ENCODE measurements at places on chromosomes 1 and 21.

DNA sequence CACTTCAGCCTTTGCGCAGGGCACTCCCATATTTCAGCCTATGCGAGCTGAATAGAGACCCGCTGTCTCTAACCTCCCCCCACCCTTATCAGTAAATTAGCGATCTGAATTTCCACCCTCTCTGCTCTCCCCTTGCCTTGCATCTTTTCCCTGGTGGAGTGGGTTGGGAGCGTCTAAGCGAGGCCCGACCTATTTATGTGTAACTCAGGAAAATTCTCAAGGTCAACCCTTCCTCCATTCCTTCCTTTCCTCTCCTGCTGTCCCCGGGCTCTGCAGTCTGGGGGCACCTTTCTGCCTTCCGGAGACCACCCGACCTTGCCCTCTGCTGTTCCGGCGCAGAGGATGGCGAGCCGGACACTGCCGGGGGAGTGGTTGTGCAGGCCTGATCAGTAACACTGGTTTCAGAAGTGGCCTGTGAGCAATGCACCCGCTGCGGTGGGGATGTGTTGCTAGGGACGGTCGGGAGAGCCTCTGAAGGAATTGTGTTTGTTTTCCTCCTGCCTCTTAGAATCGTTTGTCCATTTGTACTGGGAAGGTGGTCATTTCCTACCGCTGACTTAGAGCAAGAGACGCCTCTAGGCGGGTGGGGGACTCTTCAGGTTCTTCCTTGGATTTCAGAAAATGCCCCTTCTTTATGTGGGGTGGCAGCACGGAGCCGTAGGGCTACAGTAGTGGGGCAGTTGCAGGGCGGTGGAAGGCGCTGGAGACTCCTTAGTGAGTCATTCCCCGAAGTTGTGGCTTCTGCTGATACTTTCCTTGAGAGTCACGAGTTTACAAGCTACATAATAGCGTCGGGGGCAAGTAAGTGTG lies 513 bp downstream of the MGST3 start:
- peak; percentile 87 for DNase-seq

- peak; percentile 61 for DNase-seq
Observed at GRCh38 chr1:168408539-168408865, 127.8 kb downstream of the TBX19 start.

- DNase-seq: no peak
Observed at GRCh38 chr1:119353836-119354235, 14.7 kb upstream of the HAO2 start.

DNA sequence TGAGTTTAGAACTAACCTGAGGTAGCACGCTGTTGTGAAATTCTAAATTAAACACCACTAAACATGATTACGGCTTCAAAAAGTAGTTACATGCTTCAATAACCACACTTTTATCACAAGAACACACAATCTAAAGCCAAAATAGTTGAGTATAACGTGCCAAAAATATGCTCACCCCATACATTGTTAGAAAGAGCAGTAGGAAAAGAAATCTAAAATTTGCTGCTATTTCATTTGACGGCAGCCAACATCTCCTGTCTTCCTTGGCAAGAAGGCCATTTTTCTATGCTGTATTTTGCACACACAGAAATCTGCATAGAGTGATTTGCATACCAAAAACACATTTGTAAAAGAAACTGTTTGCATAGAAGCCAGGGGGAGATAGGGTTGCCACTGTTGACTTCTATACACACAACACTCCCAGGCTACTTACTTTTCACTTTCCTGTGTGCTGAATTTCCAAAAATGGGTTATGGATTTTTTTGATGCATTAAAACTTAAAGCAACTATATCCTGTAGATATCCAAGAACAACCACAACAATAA lies 42.9 kb upstream of the DMRTB1 start:
- no peak for DNase-seq

GRCh38 chr21:45069711-45070110 lies 4.7 kb upstream of the ADARB1 start:
- DNase-seq: no peak
